Camera-type eye (tissue), 1 donor: ENCODE measurements at places on chromosomes 2 and 18. TPM values are rescaled to one million over a fixed set of nuclear protein-coding genes. Genes with fewer than 3 reads are reported as not detected.

The ARHGAP28 gene
- 42.2 TPM for total RNA-seq

The SERPINB4 gene
- total RNA-seq = not detected

The MC2R gene
- total RNA-seq = not detected

The CFAP210 gene
- total RNA-seq = 1.2 TPM

The UBE2E3 gene
- total RNA-seq = 210 TPM

The CPLX4 gene
- 46.1 TPM for total RNA-seq

The TMEM247 gene
- not detected for total RNA-seq
